NCI-H1105 treated with DMSO at 0.1 percent for 48 hours (cell line): ENCODE measurements at places on chromosomes 2 and 18.
A peak's percentile ranks its signal among the peaks of the same experiment; 100 is the strongest.

- peak; percentile 40 for DNase-seq
Measured at GRCh38 chr2:201116959-201117734, 1.2 kb downstream of the CFLAR start.

GRCh38 chr18:26089293-26090129 is 902 bp downstream of the SS18 start:
- DNase-seq = peak; percentile 49

DNA sequence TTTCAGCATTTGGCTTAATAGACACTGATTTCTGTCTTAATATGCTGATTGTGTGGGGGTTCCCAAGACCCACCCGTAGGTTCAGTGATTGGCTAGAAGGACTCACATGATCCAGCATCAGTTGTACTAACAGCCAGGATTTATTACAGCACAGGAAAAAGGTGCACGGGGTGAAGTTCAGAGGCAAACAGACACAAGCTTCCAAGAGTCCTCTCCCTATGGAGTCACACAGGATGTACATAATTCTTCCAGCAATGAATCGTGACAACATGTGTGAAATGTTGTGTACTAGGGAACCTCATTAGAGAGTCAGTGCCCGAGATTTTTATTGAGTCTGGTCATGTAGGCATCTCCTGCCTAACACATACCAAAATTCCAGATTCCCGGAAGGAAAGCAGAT is 52.8 kb downstream of the GALNT1 start:
- no peak for DNase-seq

- DNase-seq = no peak
Measured at GRCh38 chr2:20966061-20966595, 77.7 kb downstream of the APOB start.

DNA sequence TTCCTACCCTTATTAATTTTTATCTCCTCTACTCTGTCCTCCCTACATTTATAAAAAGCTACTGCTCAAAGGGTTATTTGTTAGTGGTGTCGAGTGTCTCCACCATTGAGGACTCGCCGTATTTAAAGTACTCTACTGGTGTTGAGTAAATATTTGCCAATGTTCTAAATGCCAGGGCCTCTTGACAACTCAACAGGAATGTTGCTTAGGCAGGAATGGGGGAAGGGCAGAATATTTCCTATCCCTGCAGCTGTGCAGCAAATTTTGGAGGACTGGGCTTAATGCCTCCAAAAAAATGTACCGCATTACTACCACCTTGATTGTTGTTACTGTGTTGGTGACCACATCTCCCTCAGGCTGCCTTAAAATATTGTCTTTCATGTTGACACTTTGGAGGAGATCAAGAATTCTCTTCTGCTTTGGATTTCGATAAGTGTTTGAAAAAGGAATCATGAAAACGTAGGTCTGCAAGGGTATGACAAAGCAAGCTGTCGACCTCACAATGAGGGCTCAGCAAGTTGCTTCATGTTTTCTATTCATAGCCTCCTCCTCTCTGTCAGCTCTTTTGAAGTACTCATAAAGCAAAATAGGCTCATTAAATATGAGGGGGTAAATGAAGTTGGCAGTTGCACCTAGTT is 84.3 kb downstream of the EFEMP1 start:
- peak; percentile 96 for DNase-seq

DNA sequence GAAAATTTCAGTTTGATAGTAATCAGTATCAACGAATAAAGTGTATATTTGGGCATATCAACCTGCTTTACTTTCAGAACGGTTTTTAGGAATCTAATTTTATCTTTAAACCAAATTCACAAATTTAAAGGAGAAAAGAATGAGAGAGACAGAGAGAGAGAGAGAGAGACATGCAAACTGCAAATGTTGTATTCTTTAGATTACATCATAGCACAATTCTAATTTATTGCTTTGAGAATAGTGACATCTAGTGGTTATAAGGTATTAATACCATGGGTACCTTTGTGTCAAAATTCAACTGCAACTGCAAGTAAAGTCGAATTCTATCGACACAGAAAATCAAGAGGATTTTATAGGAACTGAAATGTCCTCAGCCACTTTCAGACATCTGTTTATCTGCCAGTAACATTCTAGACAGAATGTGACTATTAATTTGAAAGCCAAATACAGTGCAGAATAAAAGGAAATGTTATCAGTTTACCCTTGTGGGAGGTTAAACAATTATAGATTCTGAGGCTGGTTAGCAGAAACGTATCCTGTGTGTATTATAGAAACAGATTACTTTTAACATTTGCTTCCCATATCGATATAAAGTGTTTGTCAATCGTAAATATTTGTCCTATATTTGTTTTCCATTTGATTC is 529.8 kb upstream of the VRK2 start:
- peak; percentile 73 for DNase-seq

- no peak for DNase-seq
Measured at GRCh38 chr2:60226943-60227342, 326.5 kb downstream of the BCL11A start.

DNA sequence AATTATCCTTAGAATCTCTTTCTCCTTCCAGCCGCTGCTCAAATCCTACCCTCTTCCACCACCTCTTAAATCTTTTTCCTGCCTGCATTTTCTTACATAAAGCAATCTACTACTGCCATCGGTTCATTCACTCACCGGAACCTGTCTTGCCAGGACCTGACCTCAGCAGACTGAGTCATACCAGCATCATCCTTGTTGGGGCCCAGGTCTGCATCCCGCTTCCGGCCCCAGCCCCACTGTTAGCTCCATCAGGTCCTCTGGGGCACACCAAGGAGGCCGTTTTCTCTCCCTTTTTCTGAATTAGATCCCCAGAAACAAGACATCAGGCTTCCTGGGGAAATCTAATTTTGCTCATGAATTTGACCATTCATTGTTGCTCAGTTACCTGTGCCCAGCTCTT is 42.7 kb upstream of the TGFA start:
- DNase-seq = no peak

- DNase-seq = no peak
Measured at GRCh38 chr2:6993936-6994335, 76.7 kb downstream of the RNF144A start.

- DNase-seq = no peak
Measured at GRCh38 chr18:4101009-4101408, 354.1 kb downstream of the DLGAP1 start.

GRCh38 chr2:70443726-70444125 is 109.9 kb downstream of the TGFA start:
- DNase-seq = no peak

GRCh38 chr18:59479776-59480175 is 120.7 kb upstream of the LMAN1 start:
- no peak for DNase-seq

- no peak for DNase-seq
Measured at GRCh38 chr2:61543062-61543461, 4.9 kb upstream of the XPO1 start.

- DNase-seq = no peak
Measured at GRCh38 chr2:234973008-234973407, 21.2 kb downstream of the SH3BP4 start.

- no peak for DNase-seq
Measured at GRCh38 chr2:241946306-241947003, 76.9 kb downstream of the RTP5 start.

GRCh38 chr2:212083492-212083891 is 455.1 kb downstream of the ERBB4 start:
- no peak for DNase-seq

DNA sequence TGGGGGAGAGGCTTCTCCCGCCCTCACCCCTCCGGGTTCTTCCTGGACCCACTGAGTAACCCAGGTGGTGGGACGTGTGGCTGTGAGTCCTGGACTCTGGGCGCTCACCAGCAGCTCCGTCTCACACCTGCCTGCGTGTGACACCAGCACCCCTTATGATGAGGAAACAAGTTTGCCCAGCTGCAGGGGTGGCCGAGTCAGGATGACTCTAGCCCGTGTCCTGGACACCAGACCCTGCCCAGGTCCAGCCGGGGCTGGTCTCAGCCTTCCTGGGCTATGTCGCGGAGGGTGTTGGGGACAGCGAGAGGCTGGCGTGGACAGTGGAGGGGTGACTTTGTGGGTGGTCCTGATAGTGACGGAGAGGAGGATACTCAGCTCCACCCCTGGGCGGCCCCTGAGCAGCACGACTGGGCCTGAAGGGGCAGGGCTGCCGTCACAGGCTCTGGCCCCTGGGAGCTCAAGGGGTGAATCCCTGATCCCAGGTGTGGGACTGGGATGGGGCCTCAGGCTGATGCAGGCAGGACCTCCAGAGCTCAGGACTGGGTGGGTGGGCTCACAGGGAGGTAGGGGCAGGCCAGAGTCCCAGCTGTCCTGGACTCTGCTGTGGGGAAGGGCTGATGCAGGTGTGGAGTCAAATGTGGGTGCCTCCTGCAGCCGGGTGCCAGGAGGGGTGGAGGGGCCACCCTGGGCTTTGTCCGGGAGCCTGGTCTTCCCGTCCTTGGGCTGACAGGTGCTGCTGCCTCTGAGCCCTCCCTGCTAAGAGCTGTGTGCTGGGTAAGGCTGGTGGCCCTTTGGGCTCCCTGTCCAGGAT is 3.7 kb downstream of the GPR35 start:
- no peak for DNase-seq

DNA sequence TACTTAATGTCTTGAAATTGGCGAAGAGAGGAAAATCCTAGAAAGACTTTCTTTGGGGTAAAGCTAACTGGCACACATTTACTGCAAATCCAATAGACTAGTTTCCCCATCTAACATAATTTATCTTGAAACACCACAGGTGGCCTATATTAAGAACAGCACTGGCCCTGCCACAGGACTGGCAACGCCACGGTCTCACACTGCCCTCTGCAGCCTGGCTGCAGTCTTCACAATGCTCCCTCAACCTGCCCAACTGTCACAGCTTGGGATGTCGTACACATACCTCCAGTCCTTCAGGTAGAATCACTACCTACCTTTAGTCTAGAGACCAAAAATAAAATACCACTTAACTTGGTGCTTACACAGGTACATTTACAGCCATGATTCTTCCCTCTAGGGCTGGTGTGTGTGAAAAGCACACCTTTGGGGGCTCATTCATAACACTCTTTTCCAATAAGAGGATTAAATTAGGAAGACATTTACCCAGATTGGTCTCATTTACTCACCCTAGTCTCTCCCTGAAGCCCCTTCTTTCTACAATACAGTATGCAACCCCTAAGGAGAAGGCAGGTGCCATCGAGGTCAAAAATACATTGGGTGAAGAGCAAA is 222.2 kb downstream of the C1D start:
- DNase-seq = peak; percentile 65

GRCh38 chr2:171432206-171432968 is 1.4 kb downstream of the METTL8 start:
- no peak for DNase-seq

DNA sequence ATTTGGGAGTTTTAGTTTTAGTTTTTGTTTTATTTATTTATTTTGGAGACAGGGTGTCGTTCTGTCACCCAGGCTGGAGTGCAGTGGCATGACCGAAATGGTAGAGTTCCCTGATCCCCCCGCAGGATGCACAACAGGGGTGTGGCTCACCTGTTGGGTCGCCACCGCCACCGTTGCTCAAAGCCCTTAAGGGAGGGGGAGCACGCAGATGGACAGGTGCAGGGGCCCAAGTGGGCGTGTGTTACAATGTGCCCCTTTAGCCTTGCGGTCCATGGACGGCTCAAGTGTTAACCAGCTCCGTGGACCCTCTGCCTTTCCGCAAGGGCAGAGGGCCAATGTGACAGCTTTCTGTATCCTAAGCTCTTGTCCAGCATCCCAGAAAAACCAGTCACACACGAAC is 61.4 kb upstream of the REL start:
- no peak for DNase-seq

- DNase-seq = no peak
Measured at GRCh38 chr2:216163518-216163917, 54.4 kb downstream of the XRCC5 start.

DNA sequence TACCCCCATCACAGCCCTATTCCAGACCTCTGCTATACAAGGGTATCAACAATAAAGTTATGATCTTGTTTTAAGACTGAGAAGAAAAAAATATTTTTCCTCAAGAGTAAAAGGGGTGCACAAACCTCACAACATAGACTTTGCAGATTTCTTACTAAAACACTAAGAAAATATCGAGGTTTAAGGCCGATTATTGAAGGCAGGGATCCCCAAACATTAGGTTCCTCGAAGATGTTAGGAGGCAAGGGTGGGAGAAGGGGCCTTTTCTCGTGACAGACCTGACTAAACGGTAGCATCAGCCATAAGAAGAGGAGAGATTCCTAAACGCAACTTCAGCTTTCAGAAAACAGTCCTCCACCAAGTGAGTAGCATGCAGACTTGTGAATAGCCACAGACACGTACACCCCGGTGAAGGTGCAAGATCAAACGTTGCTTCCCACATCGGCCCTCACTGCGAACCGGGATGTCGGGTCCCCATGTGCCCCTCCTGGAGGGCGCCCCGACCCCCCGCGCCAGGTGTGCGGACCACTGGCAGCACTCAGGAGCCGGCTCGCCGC is 678 bp downstream of the PIAS2 start:
- peak; percentile 56 for DNase-seq

- DNase-seq = no peak
Measured at GRCh38 chr2:215576572-215576971, 140.7 kb upstream of the FN1 start.

DNA sequence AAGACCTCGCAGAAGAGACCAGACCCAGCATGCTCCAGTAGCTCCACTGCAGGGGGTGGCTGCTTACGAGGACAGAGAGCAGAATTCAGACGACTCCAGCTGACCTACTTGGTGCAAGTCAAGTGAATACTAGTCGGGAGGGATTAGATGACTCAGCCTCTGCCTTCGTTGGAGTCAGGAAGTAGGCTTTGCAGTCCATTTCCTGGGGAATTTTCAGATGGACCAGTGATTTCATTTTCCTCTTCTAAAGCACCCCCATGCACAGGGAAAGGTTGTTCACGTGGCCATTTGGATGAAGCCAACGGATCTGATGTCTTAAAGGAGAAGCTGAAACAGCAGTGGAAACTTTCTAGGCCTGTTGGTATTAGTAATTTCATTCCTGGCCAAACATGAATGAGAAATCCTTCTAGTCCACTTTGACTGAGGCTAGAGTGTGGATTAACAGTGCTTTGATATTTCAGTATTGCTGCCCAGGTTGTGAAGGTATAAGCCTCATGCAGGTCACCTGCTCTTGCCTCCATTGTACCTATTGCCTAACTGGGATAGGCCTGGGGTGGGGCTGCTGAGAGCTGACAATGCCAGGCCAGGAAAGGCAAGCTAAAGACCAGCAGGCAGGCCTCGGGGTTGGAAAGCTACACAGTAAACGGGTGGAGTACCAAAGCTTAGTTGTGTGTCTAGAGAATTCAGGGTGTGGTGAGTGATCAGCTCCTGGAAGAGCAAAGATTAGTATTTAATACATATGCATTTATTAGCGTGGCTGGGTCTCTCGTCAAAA is 117.6 kb upstream of the FOSL2 start:
- DNase-seq = no peak

DNA sequence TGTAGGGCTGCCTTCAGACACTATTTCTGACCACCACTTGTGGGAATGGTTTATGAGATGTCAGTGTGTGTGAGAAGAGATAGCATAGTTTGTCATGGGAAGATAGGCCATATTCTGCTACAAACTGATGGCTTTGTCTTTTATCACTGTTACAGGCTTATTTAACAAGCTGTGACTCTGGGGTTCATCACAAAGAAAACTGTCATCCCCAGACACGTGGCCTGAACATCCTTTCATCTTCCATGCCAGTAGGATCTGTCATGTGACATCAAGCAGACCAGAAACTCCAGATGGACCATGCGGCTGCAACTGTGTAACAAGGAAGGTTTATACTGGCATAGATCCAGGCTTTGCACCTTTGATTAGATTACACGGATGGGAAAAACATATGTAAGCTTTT is 128.6 kb upstream of the KCNH7 start:
- DNase-seq = no peak

- DNase-seq = no peak
Measured at GRCh38 chr2:47819834-47820233, 36.9 kb downstream of the MSH6 start.
